Fibroblast of skin of abdomen (primary cell): ENCODE measurements at places on chromosomes 3 and 15.

GRCh38 chr15:42392309-42393024, 33.2 kb downstream of the CAPN3 start:
- DNase-seq, result no peak

GRCh38 chr3:46896386-46896785, 18.9 kb downstream of the PTH1R start:
- DNase-seq, result no peak

DNA sequence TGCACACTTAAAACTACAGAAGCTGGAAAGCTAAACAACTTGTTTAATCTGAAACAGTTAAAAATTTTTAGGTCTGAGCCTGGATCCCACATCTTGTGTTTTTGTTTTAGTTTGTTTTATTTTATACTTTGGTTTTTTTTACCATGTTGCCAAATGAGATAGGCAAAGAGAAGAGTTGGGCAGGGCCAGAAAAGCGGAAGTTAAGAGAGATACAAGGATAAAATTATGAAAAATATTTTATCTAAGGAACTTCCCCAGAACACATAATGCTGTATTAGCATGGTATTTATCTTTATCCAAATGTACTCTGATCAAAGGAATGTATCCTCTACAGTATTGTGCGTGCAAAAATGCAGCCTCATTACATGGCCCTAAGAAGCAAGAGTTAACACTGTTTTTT, 50.7 kb downstream of the PROS1 start:
- no peak for DNase-seq

- DNase-seq, result no peak
These were observed 30.3 kb upstream of the CTNNB1 start for GRCh38 chr3:41169023-41169422.

GRCh38 chr3:16864610-16865313, 20.0 kb upstream of the PLCL2 start:
- DNase-seq, result peak; percentile 84

DNA sequence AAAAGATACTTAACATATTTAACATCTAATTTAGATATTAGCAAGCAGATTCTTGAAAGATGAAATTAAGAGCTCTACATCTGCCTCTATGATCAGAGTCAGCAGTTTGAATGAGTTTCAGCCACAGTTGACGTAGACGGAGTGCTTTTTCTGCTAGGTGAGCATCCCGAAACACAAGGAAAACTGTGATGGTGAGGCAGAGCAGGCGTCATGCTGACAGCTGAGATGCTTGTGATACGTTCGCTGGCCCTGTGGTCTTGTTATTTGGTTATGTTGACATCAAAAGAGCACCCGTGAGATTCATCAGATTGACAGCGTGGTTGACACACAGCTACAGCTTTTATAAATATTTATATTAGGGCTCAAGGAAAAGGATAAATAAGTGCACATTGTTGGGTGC, 19.6 kb upstream of the GOLGA8B start:
- no peak for DNase-seq

- no peak for DNase-seq
These were observed 44.3 kb downstream of the DHX30 start for GRCh38 chr3:47847260-47847659.

- no peak for DNase-seq
These were observed 83.5 kb downstream of the IGF1R start for GRCh38 chr15:98731712-98732450.

DNA sequence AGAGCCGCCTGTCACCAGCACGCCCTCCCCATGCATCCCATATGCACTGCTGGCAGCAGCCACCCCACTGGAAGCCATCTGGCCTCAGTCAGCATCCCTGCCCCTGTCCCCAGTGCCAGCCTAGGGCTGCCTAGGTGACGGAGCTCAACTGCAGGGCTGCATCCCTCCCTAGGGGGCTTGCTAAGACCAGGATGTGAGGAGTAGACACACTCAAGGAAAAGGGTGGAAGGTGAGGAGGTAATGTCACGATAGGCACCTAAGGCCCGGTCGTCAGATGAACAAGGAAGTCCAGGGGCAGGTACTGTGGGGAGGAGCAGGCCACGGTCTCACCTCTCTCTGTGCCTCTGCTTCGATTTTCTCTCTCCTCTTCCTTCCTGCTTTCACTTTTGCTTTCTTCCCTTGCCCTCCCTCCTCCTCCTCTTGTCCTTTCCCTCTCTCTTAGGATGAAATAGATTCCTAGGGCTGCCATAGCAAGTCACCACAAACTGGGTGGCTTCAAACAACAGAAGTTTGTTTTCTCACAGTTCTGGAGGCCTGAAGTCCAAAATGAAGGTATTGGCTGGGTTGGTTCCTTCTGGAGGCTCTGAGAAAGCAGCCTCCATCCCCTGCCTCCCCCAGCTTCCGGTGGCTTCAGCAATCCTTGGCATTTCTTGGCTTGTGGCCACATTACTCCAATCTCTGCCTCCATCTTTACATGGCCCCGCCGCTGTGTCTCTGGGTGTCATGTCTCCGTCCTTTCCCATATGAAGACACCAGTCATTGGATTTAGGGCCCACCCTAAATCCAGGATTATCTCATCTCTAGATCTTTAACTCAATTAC, 298.3 kb downstream of the SHQ1 start:
- no peak for DNase-seq

DNA sequence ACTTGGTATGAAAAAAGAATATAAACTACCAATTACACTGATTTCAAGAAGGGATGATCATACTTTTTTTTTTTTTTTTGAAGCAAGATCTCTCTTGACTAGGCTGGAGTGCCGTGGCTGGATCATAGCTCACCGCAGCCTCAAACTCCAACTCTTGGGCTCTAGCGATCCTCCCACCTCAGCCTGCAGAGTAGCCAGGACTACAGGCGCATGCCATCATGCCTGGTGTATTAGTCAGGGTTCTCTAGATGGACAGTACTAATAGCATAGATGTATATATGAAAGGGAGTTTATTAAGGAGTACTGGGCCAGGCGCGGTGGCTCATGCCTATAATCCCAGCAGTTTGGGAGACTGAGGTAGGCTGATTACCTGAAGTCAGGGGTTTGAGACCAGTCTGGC, 11.5 kb upstream of the SEC11A start:
- peak; percentile 15 for DNase-seq

DNA sequence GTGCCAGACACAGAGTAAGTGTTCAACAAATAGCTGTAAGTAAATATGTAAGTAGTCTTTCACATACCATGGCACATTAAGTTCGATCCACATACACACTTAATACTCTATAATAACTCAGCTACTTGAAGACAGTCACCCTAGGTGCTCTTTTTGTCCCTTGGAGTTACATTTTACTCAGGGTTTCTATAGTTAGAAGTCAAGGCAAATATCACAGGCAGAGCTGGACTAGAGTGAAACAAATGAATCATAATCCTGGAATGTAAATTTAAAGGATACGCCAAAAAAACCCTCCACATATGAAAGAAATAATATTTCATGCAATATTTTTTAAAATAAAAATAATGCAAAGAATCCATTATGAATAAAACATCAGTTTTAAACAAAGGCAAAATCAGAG, 461.8 kb downstream of the MAGI1 start:
- peak; percentile 44 for DNase-seq

DNA sequence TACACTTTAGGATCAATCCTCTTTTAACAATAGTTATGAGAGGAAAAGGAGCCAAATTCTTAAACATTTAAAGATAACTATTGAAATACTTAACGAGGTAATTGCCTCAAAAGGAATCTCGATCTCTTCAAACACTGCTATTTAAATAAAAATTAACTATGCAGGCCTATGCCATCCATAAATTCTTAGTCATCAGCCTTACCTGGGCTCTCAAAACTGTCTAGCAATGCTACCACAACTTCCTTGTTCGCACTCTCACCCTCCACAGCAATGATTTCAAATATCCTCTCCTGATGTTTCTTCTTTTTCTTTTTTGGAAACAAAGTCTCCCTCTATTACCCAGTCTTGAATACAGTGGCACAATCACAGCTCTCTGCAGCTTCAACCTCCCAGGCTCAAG, 12.3 kb downstream of the ETFA start:
- DNase-seq, result no peak

- DNase-seq, result no peak
These were observed 189.8 kb upstream of the GOLIM4 start for GRCh38 chr3:168285506-168285905.

DNA sequence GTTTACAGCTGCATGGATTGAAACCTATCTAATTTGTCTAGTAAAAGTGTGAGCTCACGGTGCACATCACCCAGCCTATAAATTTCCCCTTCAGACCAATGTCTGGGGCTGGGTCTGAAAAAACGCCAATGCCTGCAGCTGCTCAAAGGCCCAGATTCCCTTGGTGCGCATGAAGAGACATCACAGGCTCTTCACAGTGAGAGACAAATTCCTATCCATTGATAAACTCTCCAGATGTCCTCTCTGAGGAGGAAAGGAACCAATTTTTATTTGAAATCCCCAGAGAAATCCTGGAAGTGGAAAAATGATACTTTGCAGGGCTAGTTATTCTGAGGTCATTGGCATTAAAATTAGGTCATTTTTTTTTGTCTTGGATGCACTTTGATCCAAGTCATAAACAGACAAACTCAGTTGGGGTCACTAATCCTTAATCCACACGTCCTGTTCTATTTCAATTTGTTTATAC, 360.5 kb downstream of the EPHA3 start:
- peak; percentile 25 for DNase-seq

GRCh38 chr3:151009430-151009829, 36.9 kb upstream of the CLRN1 start:
- peak; percentile 5 for DNase-seq

DNA sequence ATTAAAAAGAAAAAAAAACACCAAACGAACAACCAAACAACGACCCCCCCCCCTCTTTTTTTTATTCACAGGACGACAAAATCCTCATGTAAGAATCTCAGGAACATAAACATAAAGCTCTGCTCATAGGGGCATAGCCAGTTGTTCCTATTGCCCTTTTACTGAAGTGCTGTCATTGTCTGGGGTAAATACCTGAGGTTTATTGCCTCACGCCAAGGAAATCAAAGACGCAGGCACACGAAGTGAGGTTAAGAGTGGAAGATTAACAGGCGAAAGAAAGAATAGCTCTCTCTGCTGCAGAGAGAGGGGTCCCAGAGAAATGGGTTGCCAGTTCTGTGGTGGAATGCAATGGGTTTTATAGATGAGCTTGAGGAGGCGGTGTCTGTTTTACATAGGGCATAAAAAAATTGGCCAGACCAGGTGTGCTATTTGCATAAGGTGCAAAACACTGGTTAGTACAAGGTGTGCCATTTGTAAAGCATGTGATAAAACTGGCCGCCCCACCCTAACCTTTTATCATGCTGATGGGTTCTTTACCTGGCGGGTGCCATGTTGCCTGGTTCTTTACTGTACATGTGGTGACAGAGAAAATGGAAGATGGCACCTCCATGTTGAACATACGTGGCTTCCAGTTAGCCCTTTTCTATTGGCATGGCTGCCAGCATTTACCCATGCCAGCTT, 257.6 kb upstream of the ZPLD1 start:
- DNase-seq, result no peak

GRCh38 chr3:59872128-59872527, 822.3 kb upstream of the CFAP20DC start:
- no peak for DNase-seq

DNA sequence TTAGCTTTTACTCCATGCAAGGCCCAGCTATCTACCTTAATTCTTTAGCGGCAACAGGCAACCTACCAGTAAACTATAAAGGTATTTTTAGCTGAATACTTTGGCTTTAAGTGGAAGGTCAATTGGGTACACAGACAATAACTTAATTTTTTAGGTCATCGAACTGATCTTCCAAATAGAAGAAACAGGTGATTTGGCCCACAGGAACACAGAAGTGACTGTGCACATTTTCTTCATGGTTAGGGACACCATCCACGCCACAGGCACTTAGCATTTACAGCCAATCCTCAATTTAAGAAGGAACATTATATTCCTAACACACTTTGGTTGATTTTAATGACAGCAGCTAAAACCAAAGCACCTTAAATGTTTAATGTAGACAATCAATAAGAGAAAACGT, 1.9 kb downstream of the ARPP19 start:
- no peak for DNase-seq

DNA sequence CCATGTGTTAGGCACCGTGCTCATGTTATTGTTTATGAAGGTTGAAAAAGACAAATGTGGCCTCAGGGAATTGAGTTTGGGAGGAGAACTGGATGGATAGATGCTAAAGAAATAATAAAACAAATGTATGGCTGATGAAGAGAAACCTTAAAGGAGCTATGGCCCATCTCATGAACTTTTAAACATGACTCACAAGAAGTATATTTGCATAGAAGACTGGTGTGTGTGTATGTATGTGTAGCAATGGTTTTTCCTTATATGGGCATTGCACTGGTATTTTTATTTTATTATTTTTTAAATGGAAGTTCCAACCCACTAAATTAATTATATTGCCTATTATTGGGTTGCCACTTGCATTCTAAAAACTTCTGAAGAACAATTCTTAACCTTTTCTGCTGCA, 31.1 kb downstream of the CACNA2D3 start:
- no peak for DNase-seq

GRCh38 chr3:144415492-144415891, 443.9 kb downstream of the DIPK2A start:
- DNase-seq, result no peak

DNA sequence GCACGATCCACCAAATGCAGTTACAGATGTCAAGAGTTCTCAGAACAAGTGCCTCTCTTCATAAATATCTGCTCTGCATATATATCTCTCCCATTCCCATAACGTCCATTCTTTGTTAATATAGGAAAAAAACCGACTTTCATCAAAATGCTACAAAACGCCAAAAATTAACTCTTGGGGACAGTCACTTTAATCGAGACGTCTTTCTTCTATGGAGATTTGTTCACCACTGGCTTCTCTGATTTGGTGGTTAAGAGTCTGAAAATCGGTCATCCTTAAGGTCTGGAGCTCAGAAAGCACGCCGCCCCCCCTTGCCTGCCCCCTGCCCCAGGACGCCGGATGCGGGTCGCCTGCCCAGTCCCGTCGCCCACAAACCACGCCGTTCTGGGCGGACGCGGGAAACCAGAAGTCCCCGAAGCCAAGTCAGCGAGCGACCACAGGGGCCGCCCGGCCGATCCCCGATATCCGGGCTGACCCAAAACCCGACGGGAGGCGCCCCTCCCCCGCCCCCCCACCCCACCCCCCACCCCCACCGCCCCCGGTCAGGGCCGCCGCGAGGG, 252.7 kb downstream of the TJP1 start:
- DNase-seq, result no peak

DNA sequence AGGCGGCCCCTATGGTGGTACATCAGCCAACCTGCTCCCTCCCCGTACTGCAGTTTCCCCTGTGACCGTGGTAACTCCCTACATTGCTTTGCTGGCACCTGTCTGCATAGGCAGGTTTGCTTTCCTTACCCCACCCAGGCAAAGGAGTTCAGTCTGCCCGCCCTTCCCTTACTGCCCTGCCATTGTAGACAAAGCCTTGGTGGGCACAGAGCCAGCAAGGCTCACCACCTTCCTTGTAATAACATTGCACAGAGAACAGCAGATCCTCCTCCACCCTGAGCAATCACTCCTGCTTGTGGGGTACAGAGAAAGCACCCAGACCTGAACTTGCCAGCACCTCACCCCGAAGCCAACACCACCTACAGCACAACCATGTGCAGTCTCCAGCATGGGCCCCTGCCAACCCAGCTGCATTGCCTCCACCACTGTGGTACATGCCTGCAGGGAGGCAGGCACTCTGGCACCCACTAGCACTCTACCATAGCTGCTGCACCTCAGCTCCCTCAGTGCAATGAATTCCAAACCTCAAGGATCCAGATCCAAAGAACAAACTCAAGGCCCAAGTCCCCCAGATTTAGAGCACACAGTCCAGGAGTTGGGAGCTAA, 192.7 kb upstream of the KCNMB2 start:
- DNase-seq, result no peak

GRCh38 chr3:125006291-125006731, 49.5 kb downstream of the HEG1 start:
- DNase-seq, result no peak

GRCh38 chr3:17969244-17969643, 226.8 kb upstream of the TBC1D5 start:
- DNase-seq, result no peak

GRCh38 chr15:27179789-27180188, 208.8 kb downstream of the GABRG3 start:
- DNase-seq, result no peak
